Epithelial cell of prostate (primary cell): ENCODE measurements at places on chromosomes 12 and 14.

DNA sequence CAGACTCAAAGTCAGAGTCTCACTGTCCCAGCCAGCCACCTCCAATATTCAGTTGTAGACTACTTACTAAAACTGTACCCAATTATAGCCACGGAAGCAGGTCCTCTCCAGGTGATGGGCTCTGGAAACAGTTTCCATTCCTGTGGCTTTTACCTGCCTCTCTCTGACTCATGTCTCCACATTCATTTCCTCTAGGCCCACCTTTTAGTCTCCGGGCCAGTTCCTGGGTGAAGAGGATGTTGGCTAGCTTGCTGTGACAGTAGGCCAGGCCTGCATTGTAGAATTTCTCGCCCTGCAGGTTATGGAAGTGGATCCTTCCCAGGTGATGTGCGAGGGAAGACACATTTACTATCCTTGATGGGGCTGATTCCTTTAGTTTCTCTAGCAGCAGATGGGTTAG lies 5.6 kb downstream of the RDH11 start:
- DNase-seq = no peak

- DNase-seq = no peak
These were observed 347.4 kb downstream of the DPF3 start for GRCh38 chr14:72546344-72547016.

DNA sequence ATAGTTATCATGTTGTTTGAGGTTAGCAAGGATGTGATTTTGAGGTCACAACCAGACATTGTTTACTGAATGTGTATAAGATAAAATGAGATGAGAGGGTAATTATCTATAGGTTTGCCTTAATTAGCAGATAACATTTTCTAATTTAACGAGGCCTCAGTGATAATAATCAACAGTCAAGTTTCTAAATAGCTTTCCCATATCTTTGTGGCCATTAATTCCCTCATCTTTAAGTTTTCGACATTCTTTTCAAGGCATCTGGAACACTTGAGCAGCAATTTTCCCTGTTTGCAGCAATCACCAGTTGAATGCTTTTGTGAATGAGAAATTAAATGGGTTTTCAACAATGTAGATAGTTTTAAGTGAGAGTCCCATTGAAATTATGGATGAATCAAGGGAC lies 304.1 kb downstream of the SYT1 start:
- DNase-seq = no peak

DNA sequence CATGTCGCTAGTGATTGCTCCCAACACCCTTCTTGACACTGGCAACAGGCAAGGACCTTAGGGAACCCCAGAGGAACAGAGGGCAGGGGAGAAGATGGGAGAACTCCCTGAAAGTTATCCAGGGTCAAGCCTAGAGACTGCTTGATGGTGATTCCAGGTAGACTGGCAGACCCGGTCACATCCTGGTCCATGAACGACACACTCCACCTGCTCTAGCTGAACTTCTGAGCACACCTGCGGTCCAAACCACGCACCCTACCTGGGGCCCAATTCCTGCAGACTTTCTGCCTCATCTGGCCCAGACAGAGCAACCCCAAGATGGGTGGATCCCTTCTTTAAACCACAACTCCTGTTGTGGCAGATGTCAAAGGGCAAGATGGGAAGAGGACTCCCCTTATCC lies 34.2 kb downstream of the NCKAP5L start:
- no peak for DNase-seq

DNA sequence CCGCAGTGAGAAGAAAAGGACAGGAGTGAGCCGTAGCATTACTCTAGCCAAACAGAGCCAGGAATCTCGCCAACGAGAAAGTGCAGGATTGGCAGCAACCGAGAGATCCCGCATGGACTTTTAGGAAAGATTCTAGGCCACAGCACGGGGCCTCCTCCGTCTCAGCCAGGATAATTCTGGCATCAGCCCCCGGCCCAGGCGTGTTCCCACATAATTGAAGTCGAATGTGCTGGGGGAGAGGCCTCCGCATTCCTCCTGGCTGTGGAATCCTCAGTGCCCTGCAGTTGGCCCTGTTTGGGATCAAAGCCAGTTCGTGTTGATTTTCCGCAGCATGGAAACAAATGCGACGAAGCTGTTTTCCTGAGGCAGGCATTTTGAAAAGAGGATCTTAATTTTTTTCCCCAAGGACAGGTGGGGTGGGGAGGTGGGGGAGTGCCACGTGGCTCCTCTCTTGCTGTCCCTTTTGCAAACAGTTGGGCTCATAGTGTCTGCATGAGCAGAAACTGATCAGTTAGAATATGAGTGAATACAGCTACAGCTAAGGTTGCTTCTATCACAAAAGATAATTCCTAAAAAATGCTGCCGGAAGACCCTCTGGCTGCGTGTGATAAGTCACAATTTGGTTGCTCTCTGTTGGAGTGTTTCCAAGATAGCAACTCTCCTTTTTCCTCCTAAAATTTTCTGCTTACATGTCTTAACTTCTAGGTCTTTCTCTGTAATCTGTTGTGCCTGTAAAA lies 37.3 kb upstream of the ATXN2 start:
- DNase-seq = no peak

DNA sequence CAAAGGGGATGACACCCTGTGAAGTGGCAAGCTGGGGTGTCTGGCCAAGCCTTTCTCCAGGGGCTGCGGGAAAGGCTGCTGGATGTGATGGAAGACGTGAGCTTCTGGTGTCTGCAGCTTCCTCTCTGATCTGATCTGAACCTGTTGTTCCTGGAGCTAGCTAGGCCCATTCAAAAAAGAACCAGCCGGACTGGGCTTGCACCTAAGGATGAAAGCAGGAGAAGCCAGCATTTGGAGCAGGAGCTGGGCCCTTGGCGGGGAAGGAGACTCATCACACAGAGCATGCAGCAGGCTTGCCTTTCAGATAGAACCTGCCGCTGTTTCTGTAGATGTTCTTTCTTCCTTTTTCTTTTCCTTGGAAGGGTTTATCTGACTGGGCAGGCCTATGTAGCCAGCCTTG lies 9.5 kb downstream of the RPH3A start:
- DNase-seq = no peak

DNA sequence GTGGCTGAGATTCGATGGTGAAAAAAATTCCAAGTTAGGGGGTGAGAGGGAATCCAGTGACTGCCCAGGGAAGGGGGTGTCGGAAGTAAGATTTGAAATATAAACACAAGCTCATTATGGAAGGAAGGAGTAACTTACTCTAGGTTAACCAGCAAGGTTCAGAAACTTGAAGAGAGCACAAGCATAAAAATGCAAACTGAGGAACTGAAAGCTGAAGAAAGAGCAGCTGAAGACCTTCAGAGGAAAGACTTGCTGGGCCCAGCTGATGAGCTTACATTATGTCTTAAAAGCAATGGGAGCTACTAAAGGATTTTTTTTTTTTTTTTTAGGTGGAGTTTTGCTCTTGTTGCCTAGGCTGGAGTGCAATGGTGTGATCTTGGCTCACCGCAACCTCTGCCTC lies 189.7 kb upstream of the GRIN2B start:
- DNase-seq = no peak

GRCh38 chr12:58670623-58671022 lies 249.7 kb downstream of the LRIG3 start:
- no peak for DNase-seq

DNA sequence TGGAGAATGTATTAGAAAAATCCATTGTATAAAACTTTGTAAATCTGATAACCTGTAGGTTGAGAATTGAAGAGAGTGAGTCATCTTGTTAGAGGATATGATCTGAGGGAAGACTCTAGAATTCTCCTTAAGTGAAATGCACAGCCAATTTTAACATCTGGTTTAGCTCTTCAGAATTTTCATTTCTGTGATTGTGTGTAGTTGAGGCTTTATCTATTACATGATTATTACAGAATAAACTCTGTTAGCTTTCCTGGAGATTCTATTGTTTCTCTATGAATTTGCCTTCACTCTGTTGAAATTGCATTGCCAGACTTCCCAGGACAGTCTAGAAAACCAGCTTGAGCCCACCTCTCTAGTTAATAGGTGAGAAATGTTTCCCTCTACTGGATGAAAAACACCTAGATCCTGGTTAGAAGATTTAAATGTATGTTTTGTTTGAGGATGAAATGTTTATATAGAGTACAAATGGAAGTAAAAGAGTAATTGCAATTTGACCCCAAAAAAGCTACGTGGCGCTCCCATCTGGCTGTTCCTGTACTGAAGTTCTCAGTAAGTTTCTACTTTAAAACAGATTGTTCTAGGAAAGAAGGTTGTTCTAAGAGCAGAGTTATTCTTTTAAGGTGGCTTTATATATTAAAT lies 2.9 kb downstream of the NUDT4 start:
- DNase-seq = no peak

DNA sequence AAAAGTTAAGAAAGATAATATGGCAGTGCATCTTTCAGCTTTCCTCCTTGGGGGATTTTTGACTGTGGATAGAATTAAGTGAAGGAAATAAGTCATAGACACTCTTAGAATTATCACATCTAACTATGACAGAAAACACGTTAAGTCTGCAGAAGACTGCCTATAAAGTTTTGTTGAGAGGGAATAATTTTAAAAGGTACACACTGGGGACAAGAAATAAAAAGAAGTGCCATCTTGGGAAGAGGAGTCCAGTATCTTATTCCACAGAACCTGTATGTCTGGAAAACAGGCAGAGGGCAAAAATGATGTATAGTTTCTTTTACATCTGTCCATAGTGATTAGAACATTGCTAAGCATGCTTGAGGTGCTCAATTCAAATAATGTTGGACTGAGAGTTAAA lies 80.7 kb downstream of the IGF1 start:
- DNase-seq = no peak

- DNase-seq = no peak
These were observed 84.2 kb downstream of the DENND5B start for GRCh38 chr12:31506515-31507306.

DNA sequence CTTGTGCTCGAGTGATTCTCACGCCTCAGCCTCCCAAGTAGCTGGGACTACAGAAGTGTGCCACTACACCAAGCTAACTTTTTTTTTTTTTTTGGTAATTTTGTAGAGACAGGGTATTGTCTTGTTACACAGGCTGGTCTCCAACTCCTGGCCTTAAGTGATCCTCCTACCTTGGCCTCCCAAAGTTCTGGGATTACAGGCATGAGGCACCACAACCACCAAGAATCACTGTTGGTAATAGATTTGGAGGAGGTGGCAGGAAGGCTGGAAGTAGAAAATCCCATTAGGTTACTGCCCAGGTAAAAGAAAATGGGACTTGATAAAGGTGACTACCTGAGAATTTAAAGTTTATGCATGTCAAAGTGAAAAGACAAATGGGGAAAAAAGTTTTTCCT lies 1.4 kb upstream of the CDCA4 start:
- DNase-seq = no peak

DNA sequence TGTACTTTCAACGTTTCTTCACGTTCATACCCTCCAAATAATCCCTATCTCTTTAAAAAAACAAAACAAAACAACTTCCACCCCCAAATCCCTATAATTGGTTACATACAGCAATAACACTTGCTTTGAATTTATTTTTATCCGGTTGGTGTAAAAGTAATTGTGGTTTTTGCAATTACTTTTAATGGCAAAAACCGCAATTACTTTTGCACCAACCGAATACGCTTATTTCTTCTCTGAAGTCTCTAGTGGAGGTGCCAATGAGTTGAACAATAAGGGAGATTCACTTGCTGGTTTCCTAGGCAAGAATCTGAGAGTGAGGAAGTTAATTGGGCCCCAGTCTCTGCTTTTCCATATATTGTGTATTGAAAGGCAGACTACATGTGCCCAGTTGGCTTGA lies 133.3 kb downstream of the DACT1 start:
- DNase-seq = no peak

DNA sequence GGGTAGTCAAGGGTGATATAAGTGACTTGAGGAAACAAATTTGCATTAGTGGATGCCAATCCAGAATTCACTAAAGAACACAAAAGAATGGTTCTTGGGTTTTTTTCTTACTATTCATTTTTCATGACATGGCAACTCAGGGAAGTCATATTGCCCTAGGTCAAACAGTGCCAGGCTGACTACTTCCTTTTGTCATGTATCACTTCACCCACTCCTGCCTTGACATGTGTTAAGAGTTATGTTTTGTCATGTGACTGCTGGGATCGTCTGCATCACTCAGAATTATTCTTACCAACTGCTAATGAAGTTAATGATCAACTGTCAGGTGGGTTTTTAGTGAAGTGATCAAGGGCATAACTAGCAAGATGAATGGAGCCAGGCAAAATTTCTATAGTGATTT lies 74.2 kb downstream of the PRORP start:
- DNase-seq = no peak

GRCh38 chr12:121894633-121895032 lies 6.0 kb downstream of the PSMD9 start:
- DNase-seq = no peak

DNA sequence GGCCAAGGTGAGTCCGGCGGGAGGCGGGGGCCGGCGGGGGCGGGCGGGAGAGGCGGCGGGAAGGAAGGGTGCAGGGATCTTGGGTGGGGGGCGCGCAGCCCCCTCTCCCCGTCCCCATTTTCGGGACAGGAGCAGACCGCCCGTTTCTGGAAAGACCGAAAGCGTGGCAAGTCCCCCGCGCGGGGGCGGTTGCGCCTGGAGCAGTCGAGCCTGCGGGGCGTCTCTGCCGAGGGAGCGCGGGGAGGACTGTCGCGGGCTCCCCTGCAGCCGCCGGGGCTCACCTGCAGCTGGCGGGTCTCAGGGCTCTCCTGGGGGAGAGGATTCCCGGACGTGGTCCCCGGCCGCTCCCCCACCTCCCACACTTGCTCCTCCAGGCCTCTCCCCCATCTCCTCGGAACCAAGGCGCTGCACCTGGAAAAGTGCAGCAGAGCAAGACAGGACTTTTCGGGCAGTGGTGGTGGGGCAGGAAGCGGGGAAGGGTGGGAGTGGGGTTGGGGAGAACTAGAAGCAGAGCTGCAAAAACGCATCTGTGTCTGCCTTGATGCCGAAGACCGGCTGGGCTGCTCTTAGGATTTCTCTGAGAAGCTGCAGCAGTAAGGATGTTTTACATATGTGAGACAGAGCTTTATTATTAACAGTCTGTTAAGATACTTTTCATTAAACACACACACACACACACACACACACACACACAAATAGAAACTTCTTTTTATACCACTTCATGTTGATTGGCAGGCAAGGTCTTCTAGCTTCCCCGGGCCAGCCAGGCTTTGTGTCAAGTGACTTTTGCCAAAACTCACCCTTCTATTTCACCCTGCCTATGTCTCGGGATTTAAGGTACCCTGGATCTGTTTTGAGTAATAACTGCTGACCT lies 677 bp downstream of the C12orf75 start:
- DNase-seq = no peak

GRCh38 chr14:101135796-101136742 lies 232.5 kb upstream of the RTL1 start:
- no peak for DNase-seq

DNA sequence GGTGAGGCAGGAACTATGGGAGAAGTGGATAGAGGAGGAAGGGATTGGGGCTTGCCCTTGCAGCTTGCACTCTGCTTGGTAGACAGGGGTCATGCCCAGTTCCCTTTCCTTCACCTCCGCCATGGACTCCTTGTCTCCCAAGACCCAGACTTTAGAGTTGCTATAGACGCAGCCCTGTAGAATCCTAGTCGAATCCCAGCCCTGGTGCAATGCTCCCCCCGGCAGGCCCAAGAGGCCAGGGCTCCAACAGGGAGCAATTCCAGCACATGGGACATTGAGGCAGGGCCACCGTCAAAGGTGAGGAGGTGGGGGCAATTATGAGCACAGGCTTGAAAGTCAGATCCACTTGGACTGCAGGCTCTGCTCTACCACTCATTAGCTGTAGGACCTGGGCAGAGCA lies 29.5 kb upstream of the BCDIN3D start:
- DNase-seq = no peak

GRCh38 chr14:53516261-53516774 lies 363.2 kb upstream of the DDHD1 start:
- no peak for DNase-seq

GRCh38 chr12:818733-819132 lies 66.4 kb downstream of the WNK1 start:
- DNase-seq = no peak

- DNase-seq = no peak
These were observed 536 bp upstream of the WNT1 start for GRCh38 chr12:48977290-48978281.
